Prostate gland (tissue), 2 donors: ENCODE measurements at places on chromosomes 2 and 18. TPM values are rescaled to one million over a fixed set of nuclear protein-coding genes. Genes with fewer than 3 reads are reported as not detected.

DNA sequence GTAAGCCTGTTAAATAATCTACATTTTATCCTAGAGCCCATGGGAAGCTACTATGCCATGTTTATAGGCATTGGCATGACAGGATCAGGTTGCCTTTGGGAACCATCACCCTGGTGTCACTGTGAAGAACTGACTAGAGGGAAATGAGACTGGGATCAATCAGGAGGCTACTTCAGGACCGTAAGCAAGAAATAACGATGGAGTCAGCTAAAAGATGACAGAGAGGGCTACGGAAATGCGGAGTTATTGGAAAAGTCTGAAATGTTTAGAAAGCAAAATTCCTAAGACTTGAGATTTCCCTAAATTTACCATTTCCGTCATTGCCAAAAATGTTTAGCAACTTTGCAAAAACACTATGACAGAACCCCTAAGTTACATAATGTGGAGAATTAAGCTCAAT is 50.2 kb downstream of the TTC21B start:
- DNase-seq = no peak
- H3K27me3 ChIP-seq = no peaks in the 10 kb centered on the region
- H3K36me3 ChIP-seq = no peaks in the 10 kb centered on the region
- no peak overlapping the region for H3K4me3 ChIP-seq

- H3K27me3 ChIP-seq = no peaks in the 10 kb centered on the region
- no peak overlapping the region for H3K27ac ChIP-seq
- no peaks in the 10 kb centered on the region for H3K4me1 ChIP-seq
- no peaks in the 10 kb centered on the region for H3K36me3 ChIP-seq
Measured at GRCh38 chr2:6370753-6371551, 494.8 kb downstream of the CMPK2 start.

TCF23 gene
- not detected for total RNA-seq

TACR1 gene
- total RNA-seq = 4.2 TPM

GRCh38 chr2:222899413-222900181 is 38.8 kb downstream of the ACSL3 start:
- peaks cover 5% of the 10 kb centered on the region for H3K4me1 ChIP-seq

DNA sequence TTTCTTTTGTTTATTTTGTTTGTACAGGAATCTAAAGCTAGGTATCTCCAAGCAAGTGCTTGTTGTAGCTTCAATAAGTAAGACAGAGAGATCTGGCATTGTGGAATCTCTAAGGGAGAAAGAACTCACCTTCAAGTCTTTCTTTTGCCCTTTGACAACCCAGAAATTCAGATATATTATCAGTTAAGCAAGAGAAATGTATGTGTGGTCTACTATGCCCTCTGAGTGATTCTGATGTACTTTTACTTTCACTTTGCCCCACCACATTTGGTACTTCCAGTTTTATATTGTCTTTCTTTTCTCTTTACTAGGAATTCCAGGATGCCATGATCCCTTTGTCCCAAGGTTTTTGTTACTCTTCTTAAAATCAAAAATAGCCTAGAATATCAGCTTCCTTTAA is 259.6 kb upstream of the PIK3C3 start:
- H3K36me3 ChIP-seq = no peaks in the 10 kb centered on the region
- no peak overlapping the region for H3K27ac ChIP-seq
- H3K27me3 ChIP-seq = no peaks in the 10 kb centered on the region
- DNase-seq = no peak

DNA sequence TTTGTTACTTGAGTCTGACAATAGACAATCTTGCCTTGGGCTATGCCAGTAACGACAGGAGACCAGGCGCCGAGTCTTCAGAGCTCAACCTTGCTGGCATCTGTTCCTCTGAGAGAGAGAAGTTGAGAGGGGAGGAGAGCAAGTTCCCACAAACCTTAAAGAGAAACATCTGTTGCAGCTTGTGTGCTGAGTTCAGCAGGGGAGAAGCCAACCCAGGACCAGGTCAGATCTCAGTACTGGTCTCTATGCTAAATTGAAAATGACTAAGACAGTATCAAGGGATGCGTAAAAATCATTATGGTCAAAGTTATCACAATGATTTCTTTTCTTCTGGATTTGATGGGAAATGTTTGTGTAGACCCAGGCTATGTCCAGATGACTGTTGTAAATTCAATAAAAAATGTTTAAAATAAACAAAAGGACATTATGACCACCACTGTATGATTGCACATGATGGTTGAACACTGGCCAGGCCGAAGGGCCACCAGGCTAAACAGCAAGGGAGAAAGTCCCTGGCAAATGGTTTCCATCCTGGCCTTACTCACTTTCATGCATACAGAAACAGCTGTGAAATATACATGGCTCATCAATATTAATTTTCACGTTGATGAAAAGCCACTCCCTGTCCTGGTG is 100.3 kb upstream of the PMAIP1 start:
- H3K4me1 ChIP-seq = no peaks in the 10 kb centered on the region
- no peak overlapping the region for H3K27ac ChIP-seq
- no peaks in the 10 kb centered on the region for H3K27me3 ChIP-seq
- H3K4me3 ChIP-seq = no peak overlapping the region

DNA sequence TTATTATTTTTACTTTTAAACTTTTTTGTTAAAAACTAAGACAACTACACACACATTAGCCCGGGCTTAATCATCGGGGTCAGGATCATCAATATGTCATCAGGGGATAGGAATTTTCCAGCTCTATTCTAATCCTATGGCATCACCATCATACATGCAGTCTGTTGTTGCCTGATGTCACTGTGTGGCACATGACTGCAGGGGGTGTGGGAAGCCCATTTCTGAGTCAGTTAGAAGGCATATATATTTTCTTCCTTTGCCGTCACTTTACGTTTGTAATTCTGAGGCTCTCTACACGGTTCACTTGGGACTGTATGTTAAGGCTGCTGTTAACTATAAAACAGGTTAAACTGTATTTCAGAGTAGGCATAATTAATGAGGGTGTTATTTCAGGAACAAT is 144.4 kb upstream of the ITGA6 start:
- no peaks in the 10 kb centered on the region for H3K27me3 ChIP-seq
- no peak overlapping the region for H3K4me3 ChIP-seq
- no peaks in the 10 kb centered on the region for H3K36me3 ChIP-seq
- DNase-seq = no peak
